ENCODE measurements at places on chromosomes 5 and 9. TPM values are rescaled to one million over a fixed set of nuclear protein-coding genes. Genes with fewer than 3 reads are reported as not detected.

NUDT12 gene
- total RNA-seq, result 17.2 TPM

F2RL1 gene
- total RNA-seq, result 0.19 TPM

TRPM6 gene
- not detected for total RNA-seq

CEL gene
- 0.57 TPM for total RNA-seq

ANKRD31 gene
- total RNA-seq, result not detected

INSL4 gene
- not detected for total RNA-seq

MARCHF11 gene
- not detected for total RNA-seq

- DNase-seq, result peak; percentile 47
Observed at GRCh38 chr5:40984884-40985283, 75.6 kb downstream of the C7 start.

- no peak for DNase-seq
Observed at GRCh38 chr5:2186472-2187015, 303.8 kb upstream of the IRX4 start.

DNA sequence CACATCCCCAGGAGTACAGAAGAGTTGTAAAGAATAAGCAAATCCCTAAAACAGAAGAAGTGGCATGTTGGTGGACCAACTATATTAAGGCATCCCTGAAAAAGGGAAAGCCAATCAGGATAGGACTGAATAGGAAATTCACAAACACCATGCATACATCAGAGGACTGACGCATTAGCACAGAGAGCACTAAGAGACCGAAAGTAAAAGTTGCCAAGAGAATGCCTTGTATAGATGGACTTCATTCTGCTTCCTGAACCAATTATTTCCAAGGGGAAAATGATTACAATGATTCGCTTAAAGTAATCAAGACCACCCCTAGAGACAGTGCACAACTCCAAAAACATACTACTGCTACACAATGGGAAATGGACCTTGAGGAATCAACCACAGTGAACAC lies 33.5 kb downstream of the SHC3 start:
- no peak for DNase-seq

GRCh38 chr5:10734832-10735523 lies 26.1 kb downstream of the DAP start:
- DNase-seq, result no peak

- no peak for DNase-seq
Observed at GRCh38 chr5:69293882-69294281, 38.7 kb downstream of the CCDC125 start.

- DNase-seq, result no peak
Observed at GRCh38 chr5:171442287-171443042, 23.0 kb downstream of the FGF18 start.

DNA sequence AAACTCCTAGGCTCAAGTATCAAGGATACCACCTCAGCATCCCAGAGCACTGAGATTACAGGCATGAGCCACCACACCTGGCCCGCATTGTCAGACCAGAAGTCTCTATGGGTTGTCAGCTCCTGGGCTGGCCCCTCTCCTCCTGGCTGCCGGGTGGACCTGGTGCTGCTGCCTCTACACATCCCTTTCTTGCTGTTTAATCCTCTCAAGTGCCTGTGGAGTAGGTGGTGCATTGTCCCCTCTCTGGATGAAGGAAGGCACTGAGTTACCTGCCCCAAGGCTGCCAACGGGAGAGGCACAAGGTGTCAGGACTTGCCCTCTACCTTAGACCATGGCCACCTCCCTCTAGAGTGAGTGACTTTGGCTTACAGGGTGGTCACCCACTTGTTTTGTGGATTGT lies 37.4 kb downstream of the PHF2 start:
- no peak for DNase-seq

- DNase-seq, result no peak
Observed at GRCh38 chr5:310941-311434, 10.5 kb upstream of the AHRR start.

DNA sequence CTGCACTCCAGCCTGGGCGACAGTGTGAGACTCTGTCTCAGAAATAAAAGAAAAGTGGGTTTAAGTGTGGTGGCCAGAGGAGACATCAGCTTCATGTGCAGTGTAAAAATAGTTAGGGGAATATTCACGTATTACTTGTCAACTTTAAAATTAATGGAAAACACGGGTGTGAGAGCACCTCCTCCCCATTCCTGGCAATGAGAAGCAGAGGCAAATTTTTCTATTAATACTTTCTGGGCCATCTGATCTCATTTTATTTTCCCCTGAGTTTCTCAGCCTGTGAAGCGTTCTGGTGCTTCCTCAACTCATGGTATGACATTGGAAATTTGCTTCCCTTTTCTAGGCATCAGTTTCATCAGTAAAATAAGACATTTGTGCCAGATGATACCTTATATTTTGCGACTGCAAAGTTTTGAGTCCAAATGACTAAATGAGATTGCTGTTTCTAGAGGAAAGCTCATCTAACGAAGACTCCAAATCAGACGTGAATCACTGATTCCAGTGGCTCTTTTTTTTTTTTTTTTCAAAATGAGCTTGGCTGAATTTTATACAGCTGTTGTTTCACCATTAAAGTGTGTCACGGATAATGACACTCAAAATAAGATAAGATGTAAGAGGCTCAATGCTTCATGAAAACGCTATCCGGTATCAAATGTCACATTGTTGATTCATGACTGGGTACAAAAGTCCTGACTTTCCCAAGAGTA lies 104.6 kb downstream of the MSX2 start:
- peak; percentile 94 for DNase-seq

GRCh38 chr9:27496135-27496504 lies 28.0 kb upstream of the IFNK start:
- DNase-seq, result no peak

DNA sequence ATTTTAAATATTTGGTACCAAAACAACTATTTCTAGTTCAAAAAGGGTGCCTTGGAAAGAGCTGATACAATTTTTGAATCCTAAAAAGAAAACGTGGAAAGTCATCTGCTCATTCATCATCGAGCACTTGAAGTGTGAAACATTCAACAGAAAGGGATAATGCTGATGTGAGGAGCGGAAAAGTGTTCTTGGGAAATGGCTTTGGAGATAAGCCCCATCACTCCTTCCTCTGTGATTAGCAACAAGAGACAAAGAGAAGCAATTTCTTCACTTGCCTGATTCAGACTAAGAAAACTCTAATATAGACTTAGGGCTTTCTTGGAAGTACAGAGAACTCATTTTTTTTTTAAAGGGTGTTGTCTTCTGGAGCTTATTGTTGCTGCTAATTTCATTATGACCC lies 74.9 kb downstream of the C9orf152 start:
- DNase-seq, result no peak

- no peak for DNase-seq
Observed at GRCh38 chr9:130662970-130663257, 1.5 kb upstream of the PRDM12 start.

- DNase-seq, result no peak
Observed at GRCh38 chr5:32498484-32498883, 53.9 kb upstream of the ZFR start.

- peak; percentile 86 for DNase-seq
Observed at GRCh38 chr9:16726718-16727451, 143.6 kb downstream of the BNC2 start.

GRCh38 chr5:174563899-174564298 lies 160.5 kb upstream of the MSX2 start:
- DNase-seq, result no peak

DNA sequence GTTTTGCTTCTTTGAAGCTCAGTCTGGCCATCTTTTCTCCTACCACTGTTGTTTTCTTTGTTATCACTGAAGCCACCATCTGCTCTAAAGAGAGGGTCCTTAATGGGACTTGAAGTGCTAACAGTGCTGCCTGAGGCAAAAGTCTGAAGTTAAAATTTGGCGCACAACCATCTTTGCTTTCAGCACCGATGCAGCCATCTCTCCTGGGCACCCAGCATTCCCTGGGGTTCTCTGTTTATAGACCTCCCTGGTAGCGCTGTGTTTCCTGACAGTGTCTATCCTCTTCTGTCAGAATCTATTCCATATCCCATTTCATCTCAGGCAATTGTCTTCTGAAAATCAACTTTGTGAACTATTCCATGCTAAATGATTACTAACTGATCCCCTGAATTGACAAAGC lies 491.5 kb upstream of the MPDZ start:
- DNase-seq, result no peak

DNA sequence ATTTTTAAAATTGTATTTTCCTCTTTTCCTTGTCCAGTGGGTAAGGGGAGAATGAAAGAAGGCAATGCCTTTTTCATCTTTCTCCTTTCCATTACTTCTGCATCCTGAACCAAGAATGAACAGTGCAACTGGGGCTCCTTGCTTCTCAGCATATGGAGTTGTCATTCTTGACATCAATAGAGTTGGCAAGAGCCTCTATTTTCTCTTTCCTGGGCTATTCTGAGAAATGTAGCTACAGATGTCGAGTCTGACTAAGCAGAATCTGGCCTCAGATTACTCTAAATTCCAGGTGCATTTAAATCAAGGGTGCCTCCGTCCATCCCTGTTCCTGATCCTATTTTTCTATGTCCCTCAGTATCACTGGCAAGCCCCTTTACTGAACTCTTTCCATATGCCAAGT lies 244.8 kb downstream of the GLIS3 start:
- DNase-seq, result no peak

DNA sequence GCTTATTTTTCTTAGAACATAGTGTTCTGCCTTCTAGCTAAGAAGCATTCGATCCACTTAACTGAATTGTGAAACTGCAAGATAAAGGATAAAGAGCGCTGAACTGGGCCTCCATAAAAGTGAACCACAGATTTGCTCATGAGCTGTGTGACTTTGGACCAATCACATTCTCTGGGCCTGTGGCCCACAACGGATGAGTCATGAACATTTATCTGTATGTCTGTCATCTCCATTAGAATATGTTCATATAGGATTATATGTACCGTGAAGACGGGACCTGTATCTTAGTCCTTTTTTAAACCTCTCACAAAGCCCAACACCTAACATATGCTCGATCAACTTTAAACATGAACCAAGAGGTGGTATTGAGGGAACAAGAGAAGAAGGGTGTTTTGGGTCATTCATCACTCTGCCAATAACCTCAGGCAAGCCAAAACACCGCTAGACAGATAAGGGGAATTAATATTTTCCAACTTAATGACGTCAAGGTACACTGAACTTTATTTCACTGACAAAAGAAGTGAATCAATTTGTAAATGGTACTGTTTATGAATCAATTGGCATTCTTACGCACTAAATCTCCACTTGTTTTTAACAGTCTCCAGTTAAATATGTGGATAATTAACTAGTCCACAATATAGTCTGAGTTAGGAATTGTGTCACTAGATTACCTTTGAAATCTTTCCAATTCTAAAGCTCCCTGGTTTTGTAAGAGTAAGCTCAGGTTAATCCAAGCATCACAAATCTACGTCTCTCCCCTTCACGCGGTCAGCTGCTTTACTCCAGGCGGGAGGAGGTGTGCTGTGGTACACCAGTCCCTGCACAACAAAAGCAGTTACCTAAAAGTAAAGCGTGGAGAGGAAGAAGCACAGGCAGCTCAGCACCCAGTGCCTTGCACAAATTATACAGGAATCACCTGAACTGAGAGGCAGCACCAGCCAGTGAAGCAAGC lies 1.6 kb downstream of the TMEM245 start:
- DNase-seq, result peak; percentile 70

DNA sequence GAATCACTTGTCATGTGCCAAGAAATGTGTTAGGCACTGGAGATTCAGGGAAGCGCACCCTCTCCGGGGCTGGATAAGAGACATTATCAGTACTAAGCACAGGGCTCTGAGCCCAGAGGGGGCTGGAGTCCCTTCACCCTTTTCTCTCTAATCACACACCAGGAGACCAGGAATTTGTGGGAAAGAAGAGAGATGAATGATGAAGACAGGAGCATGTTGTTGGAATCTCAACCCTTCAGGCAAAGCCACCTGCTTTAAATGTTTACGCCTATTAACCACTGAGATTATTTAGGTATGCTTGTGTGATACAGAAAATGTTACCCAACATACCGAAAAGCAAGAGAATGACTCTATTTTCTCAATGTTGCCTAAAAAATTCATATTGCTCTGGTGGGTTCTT lies 119.8 kb downstream of the ENTREP1 start:
- no peak for DNase-seq

- DNase-seq, result no peak
Observed at GRCh38 chr5:164649266-164649665, 1143.8 kb downstream of the MAT2B start.

DNA sequence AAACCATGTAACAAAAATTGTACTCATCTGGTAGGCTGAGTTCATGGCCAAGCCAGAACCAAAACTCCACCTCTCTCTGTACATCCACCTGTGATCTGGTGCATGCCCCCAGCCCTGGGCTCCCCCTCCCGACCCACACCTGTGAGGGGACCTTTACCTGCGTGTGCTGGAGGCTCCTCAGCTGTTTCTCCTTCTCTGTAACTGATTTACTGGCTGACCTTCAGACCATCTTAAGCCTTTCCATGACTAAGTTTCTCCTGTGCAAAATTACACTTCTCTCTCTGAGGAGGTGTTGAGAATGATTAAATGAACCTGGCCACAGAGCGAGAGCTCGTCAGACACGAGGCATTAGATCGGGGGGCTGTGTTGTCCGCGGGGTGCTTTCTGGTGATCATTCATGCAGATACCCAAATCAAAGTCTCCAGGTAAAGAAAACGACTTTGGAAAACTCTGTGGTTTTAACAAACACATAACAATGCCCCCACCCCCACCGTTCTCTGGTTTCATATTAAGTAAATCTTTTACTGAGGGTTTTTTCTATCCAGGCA lies 136.4 kb downstream of the SEMA5A start:
- DNase-seq, result no peak

All from LHCN-M2 (cell line).